ENCODE measurements at places on chromosomes 7 and 10. TPM values are rescaled to one million over a fixed set of nuclear protein-coding genes. Genes with fewer than 3 reads are reported as not detected.
A peak's percentile ranks its signal among the peaks of the same experiment; 100 is the strongest.

- no peak for DNase-seq
These were observed 15.9 kb downstream of the FAM149B1 start for GRCh38 chr10:73183667-73184281.

DNA sequence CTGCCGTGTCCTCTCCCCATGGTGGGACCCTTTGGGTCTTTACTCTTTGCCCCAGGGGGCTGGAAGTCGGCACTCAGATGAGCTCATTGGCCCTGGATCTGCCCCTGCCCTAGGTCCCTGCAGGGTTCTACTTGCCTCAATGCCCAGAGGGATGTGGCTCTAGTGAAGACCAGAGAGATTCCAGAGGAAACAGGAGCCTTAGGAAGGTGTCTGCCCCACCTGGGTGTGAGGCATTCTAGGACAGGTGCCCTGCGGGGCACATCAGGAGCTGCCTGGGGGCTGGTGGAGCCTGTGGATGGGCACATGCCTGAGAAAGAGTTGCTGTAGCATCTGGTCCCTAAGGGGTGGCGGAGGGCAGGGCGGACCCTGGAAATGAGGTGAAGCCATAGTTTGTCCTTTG, 128.6 kb downstream of the ADCY1 start:
- no peak for DNase-seq

DNA sequence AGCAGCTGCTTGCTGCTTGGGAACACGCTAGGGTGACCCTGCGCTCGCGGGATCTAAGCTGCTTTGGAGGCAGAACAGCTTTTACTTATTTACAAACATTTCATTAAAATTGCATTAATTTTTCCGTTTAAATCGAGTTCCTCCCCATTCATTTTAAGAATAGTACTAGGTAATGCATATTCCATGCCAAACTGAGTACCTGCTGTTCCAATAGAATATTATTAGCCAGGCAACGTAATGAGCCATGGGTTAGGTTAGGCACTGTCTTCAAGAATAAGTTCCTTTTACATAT, 860 bp downstream of the EXOC6 start:
- DNase-seq = no peak

- DNase-seq = no peak
These were observed 802.7 kb upstream of the IGFBP3 start for GRCh38 chr7:46723742-46724141.

DNA sequence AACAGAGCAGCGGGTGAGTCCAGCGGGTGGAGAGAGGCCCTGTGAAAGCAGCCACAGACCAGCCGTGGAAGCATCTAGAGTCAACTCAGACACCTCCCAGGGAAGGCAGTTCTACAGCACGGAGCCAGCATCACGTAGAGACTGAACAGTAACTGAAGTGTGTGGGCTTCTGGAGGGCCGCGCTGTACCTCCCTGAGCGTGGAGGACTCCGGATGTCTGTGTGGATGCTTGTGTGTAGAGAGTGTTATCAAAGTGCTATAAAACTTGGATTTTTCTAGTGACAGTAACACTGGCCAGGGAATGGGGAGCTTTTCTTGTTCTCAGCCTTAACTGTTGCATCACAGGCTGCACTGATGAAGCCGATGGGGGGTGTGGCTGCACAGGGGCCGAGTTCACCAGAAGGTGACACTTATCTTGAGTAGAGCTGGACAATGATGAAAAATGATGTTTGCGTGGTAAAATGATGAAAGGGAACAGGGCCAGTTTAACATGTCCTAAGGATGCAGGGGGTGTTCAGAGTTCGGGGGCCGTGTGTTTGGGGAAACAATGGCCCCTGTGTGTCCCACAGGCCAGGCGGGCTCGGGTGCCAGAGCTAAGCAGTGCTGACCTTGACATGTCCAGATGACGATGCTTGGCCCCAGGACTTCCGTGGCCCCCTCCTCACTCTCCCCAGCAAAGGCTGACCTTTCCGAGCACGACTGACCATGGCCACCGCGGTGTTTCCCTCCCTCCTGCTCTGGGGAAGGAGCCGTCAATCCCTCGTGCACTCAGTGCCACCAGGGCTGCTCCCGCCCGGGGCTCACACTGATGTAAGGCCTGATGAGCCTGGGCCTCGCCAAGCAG, 21.9 kb downstream of the MNX1 start:
- DNase-seq = no peak

- no peak for DNase-seq
These were observed 217.7 kb downstream of the SEC23IP start for GRCh38 chr10:120110196-120110595.

GRCh38 chr10:14541379-14541778, 210.7 kb upstream of the FRMD4A start:
- no peak for DNase-seq

DNA sequence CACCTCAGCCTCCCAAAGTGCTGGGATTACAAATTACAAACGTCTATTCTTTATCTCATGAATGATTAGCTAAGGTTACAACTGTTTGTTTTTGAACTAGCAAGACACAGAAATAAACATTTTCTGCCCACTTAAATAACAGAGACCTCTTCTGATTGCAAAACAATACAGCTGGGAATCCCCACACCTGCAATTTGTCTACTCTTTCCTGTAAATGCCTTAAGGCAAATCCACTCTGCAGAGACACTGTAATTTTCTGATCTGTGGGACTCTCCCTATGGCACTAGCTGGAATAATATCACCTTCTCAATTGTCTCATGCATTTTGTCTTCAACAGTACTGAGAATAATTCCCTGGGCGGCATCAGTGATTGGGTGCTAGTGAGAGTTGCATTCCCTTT, 149.3 kb upstream of the FAM3C start:
- no peak for DNase-seq

DNA sequence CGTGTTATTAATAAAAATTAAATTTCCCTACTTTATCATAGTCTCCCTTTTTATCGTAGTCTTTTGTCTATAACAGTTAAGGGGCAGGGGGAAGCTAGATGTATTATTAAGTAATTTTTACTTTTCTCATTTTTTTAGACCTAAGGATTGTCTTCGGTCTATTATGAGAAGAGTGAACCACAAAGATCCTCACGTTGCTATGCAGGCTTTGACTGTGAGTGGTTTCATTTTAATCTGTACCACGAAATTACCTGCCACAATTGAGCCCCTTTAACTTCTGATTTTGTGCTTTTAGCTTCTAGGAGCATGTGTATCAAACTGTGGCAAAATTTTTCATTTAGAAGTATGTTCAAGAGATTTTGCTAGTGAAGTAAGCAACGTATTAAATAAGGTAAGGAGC, 40.6 kb downstream of the STAM start:
- DNase-seq = no peak

GRCh38 chr10:73647211-73647874, 6.1 kb upstream of the MYOZ1 start:
- DNase-seq = peak; percentile 77

- peak; percentile 86 for DNase-seq
These were observed 142.9 kb upstream of the PCGF5 start for GRCh38 chr10:91077549-91078071.

- no peak for DNase-seq
These were observed 162.9 kb upstream of the PRSS58 start for GRCh38 chr7:142420554-142421362.

GRCh38 chr10:100148353-100149211, 37.2 kb downstream of the ERLIN1 start:
- no peak for DNase-seq

DNA sequence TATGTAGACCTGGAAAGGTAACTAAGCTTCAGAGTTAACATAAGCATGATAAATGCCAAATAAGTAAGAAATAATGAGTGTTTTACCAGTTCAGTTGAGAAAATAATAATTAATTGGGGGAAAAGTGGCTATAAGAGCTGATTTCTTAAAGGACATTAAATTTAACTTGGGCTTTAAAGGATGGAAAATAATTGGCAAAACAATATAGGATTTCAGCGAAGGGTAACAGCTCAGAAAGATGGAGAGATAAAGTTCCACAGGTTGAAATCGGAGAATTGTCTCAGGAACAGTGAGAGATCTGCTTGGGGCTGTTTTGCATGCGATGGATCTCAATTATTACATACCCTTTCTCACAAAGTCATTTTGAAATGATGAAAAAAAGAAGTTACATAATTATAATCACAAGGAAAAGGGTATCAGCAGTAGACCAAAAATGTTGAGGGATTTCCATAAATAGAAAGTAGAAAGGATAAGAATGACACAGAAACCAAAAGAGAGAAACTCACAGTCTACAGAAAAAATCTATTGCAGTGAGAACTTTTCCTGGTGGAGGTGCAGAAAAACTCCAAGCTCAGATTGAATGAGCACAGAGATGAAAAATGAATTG, 40.1 kb upstream of the ITGB8 start:
- DNase-seq = no peak

GRCh38 chr10:42618424-42618823, 19.9 kb downstream of the ZNF33B start:
- DNase-seq = no peak

DNA sequence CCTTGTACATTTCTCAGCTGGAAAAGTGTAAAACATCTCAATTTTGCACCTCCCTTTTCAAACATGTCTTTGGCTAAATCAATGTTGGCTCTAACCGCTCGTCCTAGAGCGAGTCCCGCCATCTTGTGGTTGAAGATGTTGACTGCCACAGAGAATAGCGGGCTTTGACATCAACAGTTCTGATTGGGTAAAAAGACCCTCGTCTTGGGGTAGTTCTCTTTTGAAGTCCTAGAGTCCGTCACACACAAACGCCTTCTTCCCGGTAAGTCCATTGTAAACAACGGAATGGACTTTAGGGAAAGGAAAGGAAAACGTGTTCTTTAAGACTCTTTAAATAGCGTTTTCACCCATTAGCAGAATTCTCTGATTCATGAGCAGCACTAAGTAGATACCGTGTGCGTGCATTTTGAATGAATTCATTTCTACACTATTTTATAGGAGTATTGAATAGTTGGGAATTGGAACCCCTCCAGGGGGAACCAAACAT, 452 bp upstream of the RPP30 start:
- DNase-seq = no peak

- DNase-seq = no peak
These were observed 7.8 kb upstream of the LRRC27 start for GRCh38 chr10:132324186-132324585.

DNA sequence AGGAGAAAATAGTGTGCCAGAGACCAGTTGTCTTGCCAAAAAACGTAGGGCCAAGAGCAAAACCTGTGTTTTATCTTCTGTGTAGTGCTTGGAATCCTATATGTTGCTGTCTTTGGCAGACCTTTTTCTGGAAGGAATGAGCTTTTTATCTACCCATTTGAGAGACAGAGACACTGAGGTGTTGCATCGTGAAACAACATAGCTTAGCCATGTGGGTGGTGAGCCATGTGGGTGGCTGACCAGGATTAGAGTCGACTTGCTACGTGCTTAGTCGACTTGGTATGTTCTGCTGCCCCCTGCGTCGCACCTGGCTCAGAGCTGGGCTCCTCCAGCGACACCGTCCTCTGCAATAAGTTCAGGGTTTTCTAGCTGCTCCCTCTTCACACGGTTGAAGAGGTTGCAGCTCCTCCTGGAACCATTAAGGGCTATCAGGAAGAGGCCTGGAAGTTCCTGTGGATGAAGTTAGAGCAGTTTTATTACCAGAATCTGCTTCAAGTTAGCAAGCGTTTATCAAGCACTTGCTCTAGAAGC, 175.8 kb downstream of the SH2D4B start:
- no peak for DNase-seq

DNA sequence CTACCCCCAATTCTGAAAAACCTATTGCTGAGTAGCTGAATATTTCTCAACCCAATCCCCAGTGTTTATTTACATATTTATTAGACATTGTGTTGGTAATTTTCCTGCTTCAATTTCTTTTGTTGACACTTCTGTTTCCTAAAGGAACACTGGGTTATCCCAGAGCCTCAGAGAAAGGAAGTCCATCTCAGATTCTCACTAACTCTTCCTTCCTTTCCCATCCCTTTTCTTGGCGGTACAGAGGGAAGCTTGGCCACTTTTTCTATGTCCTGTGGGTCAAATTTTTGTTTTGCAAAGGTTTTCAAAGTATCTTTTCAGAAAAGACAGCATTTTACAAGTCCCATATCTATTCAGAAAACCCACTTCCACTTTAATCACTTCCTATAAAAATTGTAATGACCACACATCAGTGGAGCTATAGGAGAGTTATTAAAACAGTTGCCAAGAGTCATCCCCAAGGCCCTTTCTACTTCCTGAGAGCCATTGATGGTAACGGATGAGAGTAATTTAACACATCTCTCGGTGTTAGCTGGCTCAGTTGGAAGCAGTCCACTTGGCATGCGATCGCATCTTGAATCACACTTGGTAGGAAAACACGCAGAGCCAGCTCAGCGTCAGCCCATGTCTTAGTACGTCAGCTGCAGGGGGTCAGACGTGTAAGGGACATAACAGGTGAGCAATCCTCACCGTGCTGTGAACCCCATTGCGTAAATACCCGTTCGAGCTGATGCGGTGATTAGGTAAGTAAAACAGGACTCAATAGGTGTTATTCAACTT, 231.1 kb upstream of the ADARB2 start:
- DNase-seq = no peak

DNA sequence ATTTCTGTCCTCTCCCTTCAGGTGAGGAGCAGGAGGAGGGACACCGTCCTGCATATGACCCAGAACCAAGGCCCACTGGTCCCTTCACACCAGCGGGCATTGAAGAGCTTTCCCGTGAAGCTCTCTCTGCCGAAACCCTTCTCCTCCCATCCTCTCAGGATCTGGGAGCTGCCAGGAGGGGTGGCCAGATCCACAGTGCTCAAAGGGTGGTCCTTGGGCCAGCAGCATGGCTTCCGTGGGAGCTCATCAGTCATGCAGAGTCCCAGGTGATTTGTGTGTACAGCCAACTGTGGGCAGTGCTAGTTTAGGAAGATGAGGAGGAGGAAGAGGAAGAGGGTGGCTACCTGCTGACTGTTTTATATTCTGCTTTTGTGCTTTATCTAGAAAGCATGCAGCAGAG, 28.4 kb downstream of the CNPY1 start:
- no peak for DNase-seq

DNA sequence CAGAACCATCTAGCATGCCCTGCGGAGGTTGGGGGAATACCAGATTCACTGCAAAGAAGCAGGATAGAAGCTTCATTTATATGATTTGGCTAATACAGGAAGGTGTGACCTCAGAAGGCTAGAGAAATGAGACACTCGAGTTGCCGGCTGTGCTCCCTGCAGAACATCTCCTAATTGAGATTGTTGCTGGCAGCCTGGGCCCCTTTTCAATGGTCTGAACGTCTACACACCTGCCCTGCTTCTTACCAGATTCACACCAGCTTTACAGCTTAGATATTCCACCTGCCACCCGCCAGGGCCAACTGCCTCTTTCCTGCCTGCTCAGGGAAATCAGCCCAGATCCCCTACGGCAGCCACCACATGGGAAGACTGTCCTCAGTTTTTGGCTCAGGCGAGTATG, 475.3 kb upstream of the AUTS2 start:
- no peak for DNase-seq

ASB10 gene
- 41.4 TPM for total RNA-seq

VPS26A gene
- total RNA-seq = 32.5 TPM

TRA2A gene
- total RNA-seq = 27.7 TPM

GRID2IP gene
- total RNA-seq = not detected

AZGP1 gene
- 94.1 TPM for total RNA-seq

LBX1 gene
- total RNA-seq = not detected

STRIP2 gene
- 22.0 TPM for total RNA-seq

COL26A1 gene
- not detected for total RNA-seq

SPDYE18 gene
- 0.41 TPM for total RNA-seq

Measured in Right ventricle myocardium inferior (tissue), 1 donor.